ENCODE measurements at places on chromosomes 5 and 9.

DNA sequence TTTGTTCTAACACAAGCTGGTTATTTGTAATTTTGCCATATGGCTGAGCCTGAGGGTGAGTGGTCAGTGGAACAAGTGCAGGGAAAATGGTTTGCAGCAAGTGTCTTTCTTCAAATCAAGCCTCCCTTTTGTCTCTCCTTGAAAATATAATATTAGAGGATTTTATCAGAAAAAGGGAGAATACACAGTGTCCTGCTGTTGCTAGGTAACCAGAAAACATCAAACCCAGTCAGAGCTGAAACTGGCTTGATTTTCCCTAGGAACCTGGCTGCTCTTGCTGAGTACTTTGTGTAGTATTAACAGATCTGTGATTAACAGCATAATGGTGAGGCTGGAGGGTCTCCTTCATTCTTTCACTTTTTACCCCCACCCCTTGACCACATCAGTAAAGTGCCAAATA lies 314.0 kb downstream of the ARHGEF28 start:
- no peak for DNase-seq

DNA sequence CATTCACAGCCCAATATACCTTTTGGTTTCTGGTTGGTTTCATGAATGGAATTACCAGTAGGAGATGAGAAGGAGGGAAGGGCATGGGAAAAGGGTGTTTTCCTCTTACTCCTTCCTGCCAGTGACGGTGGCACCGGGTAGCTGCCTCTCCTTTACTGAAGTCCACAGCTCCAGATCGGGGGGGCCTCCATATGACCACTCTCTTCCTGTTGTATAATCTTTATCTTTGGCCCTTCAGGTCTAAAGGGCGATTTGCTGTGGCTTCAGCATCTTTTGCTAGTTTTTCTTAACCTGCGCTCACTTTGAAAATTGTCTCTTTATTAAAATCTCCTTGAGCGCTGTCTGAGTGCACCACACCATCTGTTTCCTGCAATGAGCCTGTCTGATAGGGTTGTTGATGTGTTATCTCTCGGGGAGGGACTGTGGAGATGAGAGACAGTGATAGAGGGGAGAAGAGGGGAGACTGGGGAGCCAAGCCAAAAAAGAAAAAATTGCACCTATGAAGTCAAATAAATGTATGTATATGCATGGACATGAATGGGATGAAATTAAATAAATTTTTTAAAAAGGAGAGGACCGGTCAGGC lies 449.3 kb upstream of the KLF4 start:
- no peak for DNase-seq

DNA sequence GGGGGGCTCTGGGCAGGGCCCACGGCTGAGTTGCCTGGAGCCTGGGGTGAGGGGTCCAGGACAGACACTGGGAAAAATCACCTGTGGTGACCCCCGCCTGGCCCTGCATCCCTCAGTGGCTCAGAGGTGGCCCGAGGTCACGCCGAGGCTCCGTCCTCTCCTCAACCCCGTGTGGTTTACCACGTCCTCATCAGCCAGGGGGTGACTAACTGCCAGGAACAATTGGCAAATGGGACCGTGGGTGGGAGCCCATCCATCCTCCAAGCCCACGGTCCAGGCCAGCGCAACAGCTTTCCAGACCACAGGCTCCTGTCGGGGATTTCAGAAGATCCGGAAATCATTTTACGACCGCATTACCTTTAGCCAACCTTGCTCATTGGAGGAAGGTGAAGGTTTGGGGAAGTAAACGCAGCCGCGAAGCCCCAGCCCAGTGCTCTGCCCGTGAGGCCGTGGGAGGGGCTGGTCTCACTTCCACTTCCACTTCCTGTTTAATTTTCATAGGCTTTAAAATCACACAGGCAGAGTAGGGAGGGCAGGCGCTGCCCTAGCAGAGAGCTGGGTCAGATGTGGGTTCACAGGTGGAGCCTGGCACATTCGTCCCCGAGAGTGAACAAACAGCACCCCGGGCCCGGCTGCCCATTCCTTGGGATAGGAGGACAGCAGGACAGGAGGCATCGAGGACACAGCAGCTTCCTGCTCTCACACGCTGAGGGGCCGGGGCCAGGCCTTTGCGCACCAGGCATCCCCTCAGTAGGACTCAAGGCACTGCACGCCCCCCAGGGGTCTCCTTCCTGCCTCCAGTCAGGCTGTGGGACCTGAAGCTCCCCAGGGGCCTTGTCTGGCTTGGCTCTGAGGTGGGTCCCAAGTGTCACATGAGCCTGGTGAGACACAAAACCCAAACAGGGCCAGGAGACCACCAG lies 19.8 kb upstream of the SLC9A3 start:
- peak; percentile 83 for DNase-seq

DNA sequence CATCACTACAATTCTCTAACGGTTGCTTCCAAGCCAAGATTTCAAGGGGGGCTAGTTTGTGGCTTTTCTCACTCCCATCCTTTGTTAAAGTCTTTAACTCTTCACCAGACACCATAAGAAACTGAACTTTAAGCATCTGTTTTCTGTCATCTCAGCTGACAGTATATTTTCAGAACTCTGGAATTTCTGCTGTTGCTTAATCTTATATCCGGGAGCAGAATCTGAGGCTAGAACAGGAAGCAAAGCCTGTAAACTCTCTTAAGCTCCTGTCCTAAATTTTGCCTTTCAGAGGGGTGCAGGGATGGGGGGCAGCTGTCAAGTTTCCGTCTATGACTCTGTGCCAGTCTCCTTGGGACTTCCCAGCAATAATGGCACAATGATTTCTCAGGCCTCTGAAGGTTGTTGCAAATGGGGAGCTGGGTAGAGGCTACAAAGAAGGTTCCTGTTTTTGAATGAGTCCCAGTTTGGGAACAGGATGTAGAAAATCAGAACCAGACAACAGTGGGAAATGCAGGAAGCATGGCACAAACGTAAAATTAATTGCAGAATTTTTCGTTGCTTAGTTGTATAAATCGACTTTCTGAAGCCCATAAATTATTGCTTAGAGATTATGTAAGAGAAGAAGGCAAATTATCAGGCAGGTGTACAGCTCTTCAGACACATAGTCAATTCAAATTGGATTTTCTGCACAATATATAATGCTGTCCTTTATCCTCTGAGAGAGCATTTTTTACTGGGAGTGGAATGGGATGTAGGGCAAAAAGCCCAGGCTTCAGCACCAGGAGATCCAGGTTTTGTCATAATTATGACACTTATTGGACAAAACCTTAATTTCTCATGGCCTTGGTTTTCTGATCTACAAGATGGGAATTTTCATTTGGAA lies 430.9 kb downstream of the DMAC1 start:
- DNase-seq, result no peak

DNA sequence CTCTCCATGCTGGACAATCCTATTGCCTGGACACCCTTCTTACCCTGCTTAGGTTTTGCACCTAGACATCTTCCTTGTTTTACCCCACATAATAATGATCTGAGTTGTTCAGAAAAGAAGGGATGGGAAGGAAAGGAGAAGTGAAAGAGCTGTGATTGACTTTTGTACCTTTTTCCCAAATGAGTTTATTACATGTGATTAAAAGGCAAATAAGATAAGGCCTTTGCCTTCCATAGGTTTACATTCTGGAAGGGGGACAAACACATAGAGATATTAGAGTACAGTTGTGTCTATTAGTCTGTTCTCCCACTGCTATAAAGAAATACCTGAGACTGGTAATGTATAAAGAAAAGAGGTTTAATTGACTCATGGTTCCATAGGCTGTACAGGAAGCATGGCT lies 67.1 kb upstream of the RIOK2 start:
- DNase-seq, result no peak

DNA sequence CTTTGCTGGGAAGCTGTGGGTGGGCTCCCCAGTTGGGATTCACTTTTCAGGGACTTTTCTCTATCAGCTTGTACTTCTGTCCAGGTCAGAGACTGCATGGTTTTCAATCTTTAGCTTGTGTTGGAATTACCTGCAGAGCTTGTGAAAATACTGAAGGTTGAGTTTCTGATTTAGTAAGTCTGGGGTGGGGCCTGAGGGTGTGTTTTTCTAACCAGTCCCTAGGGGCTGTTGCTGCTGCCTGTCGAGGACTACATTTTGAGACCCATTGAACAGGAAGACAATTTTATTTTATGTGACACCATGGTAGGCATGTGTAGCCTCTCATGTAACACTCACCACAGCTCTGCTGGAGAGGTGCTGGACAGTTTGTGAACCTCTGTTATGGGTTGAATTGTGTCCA lies 14.7 kb upstream of the MLANA start:
- no peak for DNase-seq
